ENCODE measurements at places on chromosomes 12 and 14.

DNA sequence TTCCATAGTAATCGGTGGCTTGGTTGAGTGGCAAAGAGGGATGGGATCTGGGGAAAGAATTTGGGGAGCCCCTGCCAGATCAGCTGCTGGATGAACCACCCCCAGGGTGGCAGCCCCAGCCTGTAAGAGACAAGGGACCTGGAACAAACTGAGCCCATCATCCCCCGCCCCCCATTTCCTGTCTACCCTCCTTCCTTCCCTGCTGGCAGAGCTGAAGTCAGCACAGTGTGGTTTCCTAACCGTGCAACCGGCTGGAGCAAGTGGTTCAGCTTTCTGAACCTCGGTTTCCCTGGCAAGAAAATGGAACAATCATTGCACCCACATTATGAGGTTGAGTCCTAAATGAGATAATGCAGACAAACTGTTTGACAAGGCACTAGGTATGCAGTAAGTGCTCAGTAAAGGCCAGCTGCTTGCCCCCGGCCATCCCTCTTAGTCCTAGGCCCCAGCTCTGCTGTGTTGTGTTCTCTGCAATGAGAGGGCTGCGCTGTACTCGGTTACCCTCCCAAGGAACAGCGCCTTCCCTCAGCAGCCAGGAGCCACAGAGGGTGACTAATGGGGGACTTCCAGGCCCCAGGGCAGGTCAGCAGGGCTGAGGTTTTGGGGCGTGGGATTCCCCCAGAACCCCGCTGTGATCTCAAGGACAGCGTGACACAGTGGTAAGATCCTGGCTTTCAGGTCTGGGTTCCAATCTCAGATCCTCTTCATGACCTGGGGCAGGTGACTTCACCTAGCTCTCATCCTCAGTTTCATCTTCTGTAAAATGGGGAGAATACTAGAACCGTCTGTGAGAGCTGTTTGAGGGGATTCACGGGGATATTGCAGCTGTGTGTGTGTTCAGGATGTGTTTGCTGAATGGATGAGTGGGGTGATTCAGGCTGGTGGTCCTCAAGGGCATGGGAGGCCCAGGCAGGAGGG lies 16.5 kb downstream of the SELPLG start:
- peak; percentile 68 for DNase-seq

DNA sequence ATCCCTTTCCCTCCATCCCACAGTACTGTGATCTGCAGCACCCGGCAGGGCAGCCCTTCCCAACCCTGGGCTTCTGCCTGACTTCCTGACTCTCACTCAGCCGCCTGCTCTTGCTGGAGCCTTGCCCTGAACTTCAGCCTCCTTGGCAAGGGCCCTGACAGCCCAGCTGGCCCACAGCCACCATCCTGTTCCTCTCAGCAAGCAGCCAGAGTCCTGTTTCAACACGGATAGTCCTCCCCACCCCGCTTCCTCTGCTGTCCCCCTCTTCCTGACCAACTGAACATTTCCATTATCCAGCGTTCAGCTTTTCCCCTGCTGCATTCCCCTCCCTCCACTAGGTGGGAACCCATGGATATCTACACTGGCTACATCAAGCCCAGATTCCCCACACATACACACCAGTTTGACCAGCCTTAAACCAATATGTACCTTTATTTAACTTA lies 74.0 kb upstream of the MDM1 start:
- DNase-seq, result peak; percentile 52

- DNase-seq, result peak; percentile 51
These were observed 1.1 kb downstream of the BTBD6 start for GRCh38 chr14:105249182-105250007.

DNA sequence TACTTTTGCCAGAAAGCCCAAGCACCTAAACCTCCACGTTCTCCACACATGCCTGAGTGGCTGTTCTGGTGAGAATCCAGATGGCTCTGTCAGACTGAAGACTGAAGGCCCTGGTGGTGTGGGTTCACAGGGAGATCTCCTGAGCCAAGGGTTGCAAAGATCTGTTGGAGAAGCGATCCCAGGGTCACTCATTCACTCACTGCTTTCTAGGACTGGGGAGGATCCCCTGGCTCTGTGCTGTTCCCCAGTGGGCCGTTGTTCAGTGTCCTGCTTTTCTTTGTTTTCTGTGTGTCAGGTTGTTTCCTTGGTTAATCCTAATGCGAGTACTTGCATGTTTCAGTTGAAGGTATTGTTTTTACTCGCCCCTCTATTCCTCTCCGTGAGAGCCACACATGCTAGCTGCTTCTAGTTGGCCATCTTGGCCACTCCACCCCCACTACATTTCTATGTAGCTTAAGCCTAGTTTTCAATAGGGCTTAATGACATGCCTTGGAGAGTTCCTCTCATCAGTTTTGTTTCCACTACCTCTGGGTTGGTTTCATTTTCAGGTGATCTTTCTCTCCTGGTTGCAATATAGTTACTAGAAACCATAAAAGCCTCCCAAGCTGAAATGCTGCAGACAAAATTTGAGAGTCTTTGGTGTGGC lies 144.5 kb upstream of the SLC38A2 start:
- no peak for DNase-seq

- DNase-seq, result no peak
These were observed 162.1 kb upstream of the TMTC2 start for GRCh38 chr12:82524641-82525040.

DNA sequence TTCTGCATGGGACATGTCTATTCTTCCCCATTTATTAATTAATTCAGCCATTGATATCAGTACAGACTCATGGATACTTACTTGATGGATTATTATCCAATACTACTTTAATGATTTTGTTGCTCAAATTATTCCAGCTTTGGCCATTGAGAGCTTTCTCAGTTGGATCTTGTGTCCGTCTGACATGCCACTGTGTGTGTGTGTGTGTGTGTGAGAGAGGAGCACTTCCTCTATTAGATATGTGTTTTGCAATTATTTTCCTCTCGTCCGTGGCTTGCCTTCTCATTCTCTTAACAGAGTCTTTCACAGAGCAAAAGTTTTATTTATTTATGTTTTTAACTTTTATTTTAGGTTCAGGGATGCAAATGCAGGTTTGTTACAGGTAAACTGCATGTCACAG lies 194.2 kb downstream of the ADGRD1 start:
- no peak for DNase-seq

- DNase-seq, result peak; percentile 37
These were observed 12.8 kb downstream of the STX2 start for GRCh38 chr12:130826151-130826801.

- peak; percentile 50 for DNase-seq
These were observed 17.0 kb downstream of the EEA1 start for GRCh38 chr12:92912052-92912451.
